ENCODE measurements at places on chromosomes 2 and 18.

DNA sequence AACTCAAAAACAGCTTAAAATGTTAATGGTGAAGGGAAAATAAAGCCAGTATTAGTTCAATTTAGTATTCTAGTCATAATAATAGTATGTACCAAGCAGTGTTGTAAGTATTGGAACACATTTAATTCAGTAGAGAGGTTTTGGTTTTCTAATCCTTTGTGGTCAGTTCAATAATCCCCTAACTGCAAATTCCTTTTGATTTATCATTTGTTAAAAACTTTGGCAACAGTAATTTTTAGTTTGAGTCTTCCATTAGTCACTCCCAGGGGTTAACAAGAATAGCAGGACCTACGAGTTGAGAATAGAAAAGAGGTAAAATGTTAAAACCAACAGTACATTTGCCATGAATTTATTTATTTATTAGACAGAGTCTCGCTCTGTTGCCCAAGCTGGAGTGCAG lies 10.7 kb downstream of the MRPL44 start:
- DNase-seq, result no peak

DNA sequence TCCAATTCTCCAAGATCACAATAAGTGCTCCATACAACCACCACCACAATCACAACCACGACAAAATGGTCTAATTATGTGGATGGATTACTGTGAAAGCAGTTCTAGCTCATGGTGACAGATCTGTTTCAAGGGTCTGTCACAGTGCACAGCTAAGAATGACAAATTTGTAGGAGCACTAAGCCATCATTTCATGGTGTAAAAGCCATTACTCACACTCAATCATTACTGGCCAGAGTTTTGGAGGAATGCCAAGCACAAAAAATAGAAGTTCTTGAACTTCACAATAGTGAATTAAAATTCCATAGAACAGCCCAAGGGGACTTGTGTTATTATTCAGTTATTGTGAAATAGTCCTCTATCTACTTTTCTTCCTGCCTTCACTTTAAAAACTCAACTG lies 2.3 kb downstream of the CPS1 start:
- DNase-seq, result no peak

- DNase-seq, result no peak
Measured at GRCh38 chr2:202023198-202023903, 10.3 kb upstream of the FZD7 start.

DNA sequence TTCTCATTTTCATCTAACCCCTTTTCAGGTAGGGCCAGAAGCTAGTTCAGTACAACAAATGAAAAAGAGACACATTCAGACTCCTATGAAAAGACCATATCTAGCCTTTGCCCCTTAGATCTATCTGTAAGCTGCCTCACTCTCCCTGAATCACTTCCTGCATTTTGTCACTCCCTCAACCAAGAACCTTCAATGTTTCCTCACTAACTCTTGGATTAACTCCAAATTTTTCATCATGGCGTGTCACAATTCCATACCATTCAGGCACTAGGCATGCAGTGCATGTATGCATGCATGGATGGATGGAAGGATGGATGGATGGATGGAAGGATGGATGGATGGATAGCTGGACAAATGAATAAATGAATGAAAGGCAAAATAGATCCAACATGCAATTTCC lies 356.9 kb downstream of the TNS1 start:
- no peak for DNase-seq

DNA sequence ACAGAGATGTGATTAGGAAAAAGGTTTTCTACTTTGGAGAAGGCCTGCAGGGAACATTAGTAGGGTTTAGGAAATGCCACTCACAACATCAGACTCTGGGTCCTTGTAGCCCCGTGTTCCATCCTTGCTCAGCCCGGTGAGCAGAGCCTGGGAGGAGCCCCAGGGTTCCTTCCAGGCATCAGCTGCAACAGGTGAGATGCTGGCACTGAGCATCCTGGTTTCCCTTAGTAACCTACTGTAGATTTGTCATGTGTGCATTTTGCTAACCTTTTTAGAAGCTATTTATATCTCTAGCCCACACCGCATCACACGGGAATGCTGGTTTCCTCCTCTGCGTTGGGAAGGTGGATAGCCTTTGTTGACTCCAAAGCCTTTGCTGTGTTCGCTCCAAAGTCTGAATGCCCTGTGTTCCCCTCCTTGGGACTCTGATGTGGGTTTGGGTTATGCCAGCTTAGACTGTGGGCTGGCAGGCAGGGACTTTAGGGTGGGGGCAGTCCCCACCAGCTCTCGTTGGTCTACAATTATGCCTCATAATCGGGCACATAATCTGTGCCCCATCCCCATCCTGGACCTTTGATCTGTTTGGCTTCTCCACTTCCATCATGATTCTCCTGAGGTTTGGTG lies 69.3 kb downstream of the TMEM247 start:
- DNase-seq, result no peak

GRCh38 chr18:72208920-72209676 lies 335.0 kb downstream of the CBLN2 start:
- no peak for DNase-seq

GRCh38 chr2:151315381-151315903 lies 26.0 kb upstream of the NMI start:
- no peak for DNase-seq

- no peak for DNase-seq
Measured at GRCh38 chr18:52567360-52567759, 227.4 kb downstream of the DCC start.

- DNase-seq, result no peak
Measured at GRCh38 chr2:214574084-214574781, 163.4 kb downstream of the VWC2L start.

GRCh38 chr18:32879497-32879896 lies 106.7 kb upstream of the KLHL14 start:
- DNase-seq, result no peak

DNA sequence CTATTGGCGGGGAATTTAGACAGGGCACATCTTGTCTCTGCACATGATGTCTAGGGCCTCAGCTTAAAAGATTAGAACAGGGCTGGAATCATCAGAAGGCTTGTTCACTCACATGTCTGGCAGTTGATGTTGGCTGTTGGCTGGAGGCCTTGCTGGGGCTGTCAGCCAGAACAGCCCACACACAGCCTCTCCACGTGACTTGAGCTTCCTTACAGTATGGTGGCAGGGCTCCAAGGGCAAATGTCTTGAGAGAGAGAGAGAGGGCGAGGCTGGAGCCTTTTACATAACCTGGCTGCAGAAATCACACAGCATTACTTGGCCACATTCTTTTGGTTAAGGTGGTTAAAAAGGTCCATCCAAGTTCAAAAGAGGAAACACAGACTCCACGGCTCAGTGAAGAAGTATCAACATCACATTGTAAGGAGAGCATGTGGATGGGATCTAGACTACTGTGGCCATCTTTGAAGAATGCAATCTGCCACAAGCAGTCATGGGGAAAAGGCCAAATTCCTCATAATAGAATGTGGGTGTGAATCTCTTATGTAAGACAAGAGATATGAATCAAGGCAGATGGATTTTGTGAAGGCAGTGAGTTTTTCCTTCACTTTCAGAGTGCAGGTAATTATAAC lies 30.4 kb downstream of the SRSF7 start:
- no peak for DNase-seq

DNA sequence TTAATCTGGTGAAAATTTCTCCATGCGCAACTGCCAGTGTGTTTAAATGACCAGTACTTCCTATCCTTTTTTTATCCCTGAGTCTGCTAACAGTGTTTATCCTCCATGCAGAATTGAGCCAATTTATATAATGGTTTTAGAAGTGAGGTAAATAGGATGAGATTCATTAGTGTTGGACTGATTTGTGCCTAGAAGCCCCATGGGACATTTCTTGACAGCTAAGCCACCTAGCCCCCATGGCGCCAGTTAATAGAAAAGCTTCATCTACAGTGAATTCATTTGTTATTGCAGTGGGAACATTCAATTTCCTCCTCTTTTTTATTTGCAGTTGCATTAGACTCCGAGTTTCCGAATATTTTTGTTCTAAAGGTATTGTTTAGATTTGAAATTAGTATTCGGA lies 175.6 kb downstream of the ARL6IP6 start:
- DNase-seq, result no peak

GRCh38 chr2:80258793-80259192 lies 45.8 kb downstream of the LRRTM1 start:
- DNase-seq, result no peak

GRCh38 chr2:69943843-69944525 lies 17.4 kb downstream of the ASPRV1 start:
- DNase-seq, result no peak

DNA sequence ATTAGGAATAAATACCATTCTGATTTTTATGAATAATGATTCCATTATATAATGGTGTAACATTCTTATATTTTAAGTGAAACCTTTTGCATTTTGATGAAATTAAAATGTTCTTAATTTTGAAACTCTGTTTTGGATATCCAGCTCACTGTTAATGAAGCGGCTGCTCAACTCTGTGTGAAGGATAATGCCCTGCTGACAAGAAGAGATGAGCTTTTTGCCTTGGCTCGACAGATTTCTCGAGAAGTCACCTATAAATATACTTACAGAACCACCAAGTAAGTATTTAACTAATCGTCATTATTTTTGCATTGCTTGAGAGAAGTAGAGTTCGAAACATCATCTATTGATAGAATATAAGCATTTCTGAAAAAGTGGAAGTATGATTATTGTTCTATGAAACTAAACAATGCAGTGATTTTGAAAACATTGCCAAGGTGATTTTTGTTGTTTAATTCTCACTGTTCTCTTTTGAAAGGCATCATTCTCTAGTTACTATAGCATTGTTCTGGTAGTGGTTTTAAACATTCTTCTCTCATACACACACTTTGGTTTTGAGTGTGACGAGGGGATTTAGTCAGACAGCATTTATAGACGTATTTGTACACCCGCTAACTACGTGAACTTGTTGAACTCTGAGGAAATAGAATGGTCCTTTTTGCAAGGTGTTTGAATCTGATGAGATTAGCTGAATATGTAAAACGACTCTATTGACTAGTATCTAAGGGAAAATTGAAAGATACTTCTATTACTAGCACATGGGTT lies 21.5 kb downstream of the NAB1 start:
- no peak for DNase-seq

GRCh38 chr2:226703514-226703913 lies 96.1 kb downstream of the IRS1 start:
- DNase-seq, result no peak

DNA sequence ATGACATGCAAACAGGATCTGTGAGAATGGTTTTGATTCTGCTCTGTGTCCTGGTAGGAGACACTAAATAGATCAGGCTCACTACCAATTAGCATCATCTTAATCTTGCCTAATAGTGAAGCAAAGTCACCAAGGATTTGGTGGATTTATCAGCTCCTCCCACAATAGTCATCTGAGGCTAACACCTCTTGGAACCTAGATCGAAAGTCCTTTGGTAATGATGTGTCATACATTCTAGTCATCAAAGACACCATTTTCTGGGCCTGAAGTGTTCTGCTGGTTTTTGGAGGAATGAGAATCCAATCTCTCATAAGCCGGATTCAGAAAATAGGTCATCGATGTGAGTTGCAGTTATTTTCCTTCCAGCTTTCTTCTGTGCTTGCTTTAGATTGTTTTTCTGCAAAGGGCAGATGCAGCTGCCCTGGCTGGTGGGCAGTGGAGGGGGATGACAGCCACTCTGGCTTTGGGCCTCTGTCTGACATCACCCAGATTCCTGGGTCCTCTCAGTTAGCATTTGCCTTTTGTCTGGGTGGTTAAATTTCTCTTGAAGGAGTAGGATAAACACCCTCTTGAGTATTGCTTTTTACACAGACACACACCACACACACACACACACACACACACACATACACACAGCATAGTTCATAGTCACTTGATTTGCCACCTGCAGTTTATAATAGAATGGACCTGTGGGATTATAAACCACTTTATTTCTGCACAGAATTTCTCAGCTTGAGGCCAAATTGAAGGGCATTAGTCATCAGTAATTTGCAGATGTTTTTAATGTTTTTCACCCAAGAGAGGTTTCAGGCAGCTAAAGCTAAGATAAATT lies at the start of gene MYO3B:
MYO3B (plus strand) TSS at position 198 of the 832 bp plus-strand sequence; CDS start at position 339, 141 bp downstream.
- DNase-seq, result no peak

DNA sequence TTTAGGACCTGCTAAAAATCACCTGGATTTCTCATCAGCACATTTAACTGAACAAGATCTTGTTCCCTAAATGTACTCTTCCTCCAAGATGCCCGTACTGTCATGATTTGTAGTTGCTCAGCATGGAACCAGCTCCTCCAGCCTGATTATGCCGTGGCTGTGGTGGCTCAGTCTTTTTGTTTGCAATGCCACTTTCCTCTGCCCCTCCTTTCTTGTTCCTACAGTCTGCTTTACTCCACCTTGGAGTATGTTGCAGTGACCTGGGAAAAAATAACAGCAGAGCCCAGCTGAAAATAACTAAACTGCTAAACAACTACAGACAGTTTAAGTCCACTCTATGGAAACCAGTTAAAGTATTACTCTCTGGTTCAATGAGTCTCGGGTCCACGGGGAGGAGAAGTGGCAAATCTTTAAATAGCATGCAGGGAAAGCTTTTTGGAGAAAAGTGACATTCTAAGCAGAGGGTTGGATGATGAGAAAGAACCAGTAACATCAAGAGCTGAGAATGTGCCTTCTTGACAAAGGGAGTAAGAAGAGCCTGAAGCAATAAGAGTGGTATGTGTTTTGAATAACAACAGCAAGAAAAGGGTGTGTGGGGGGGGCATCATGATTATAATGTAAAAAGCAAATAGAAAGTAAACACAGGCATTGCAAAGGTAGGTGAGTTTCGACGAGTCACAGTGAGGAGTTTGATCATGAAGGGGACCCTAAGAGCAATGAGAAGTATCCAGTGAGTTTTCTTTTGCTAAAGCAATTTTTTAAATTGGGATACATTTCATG lies 225.7 kb downstream of the TMX3 start:
- no peak for DNase-seq

- no peak for DNase-seq
Measured at GRCh38 chr2:49152824-49153223, 1.5 kb downstream of the FSHR start.

- DNase-seq, result no peak
Measured at GRCh38 chr2:7881466-7881865, 800.4 kb upstream of the ID2 start.

DNA sequence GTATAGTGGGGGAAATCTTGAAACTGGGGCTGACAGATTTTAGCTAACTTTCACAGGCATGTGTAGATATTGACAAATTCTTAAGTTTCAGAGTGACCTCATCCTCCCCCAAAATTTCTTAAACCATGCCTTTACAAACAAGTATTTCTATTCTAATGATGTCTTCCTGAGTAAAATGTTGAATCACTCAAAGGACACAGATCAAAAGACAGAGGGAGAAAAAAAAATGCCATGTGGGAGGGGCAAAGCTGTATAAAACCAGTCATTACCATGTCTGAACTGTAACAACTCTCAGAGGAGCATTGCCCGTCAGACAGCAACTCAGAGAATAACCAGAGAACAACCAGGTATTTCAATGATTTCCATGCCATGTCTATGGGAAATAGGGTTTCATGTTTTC lies at the start of gene SERPINB2:
SERPINB2 (plus strand) TSS at position 282 of the 400 bp plus-strand sequence. CDS start 3,740 bp downstream, outside the sequence.
- no peak for DNase-seq

GRCh38 chr2:62999905-63000304 lies 50.7 kb upstream of the OTX1 start:
- no peak for DNase-seq

DNA sequence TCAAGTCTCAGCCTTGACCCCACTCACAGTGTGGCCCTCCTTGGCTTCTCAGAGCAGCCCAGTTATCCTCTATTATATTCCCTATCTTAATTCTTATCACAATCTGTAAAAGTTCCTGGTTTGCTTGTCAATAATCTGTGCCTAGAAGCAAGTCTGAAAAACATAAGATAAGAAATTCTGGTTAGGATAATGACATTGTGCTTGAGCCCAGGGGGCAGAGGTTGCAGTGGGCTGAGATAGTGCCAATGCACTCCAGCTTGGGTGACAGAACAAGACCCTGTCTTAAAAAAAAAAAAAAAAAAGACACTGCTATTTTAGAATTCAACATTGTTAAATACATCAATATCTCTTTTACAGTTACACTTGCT lies 63.9 kb downstream of the TMEM131 start:
- no peak for DNase-seq

Measured in stimulated activated CD8-positive, alpha-beta memory T cell treated with anti-CD3 and anti-CD28 coated beads, Interleukin-7, amount 100 ng/mL, for 24 hours (primary cell).